Bronchial epithelial cell (primary cell): ENCODE measurements at places on chromosomes 11 and 22.

- DNase-seq: no peak
Observed at GRCh38 chr11:122042981-122043380, 73.0 kb downstream of the BLID start.

- DNase-seq: peak; percentile 75
Observed at GRCh38 chr22:46256358-46256958, 6.4 kb upstream of the CDPF1 start.

- no peak for DNase-seq
Observed at GRCh38 chr11:27041141-27041899, 705 bp downstream of the BBOX1 start.

DNA sequence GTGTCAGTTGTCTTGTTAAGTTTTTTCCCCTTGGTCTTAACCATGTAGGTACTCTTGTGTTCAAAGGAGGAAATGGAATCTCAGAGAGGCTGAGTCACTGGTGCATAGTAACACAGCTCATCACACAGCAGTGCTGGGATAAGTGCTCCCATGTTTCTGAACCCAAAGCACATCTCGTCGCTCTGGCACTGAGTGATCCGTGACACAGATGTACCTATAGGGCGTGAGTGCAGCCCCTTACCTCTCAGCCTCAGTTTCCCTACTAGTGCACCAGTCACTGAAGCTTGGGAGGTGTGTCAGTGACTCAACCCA lies 234.0 kb downstream of the ST3GAL4 start:
- peak; percentile 23 for DNase-seq

GRCh38 chr11:62889126-62889483 lies 8.4 kb downstream of the SLC3A2 start:
- no peak for DNase-seq

GRCh38 chr11:33980897-33981296 lies 70.6 kb upstream of the CAPRIN1 start:
- DNase-seq: peak; percentile 27

DNA sequence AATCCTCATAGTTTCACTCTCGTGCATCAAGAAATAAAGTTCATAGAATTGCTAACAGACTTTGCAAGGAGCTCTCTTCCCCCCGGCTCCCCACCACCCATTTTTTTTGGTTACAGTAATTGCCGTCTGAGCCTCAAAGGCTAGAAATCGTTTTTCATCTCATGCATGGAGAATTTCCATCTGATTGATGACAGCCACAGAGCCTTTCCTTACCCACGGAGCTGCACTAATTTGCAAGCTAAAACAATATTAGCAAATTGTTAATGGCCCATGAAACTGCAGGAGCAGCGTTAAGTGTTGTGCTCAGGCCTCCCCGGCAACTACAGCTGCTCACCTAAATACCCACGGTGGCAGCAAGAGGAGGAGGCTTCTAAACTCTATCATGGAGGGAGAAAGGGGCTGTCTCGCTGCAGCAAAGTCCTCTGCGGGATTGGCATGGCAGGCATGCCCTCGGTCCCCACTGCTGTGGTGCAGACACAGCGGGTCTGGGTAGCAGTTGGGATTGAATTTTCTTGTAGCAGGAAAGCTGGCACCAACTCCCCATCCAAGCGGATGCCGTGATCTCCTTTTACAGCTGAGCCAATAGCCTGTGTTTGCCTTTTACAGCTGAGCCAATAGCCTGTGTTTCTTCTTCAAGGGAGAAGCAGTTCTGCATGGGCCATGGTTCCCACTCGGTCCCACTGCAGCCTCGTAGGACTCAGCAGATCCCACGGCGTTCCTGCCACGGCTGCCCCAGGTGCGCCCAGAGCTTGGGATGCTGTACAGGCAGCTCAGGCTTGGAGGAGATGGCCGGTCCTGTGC lies 412.3 kb downstream of the BRD1 start:
- no peak for DNase-seq

- no peak for DNase-seq
Observed at GRCh38 chr11:61683961-61684869, 4.0 kb downstream of the DAGLA start.

DNA sequence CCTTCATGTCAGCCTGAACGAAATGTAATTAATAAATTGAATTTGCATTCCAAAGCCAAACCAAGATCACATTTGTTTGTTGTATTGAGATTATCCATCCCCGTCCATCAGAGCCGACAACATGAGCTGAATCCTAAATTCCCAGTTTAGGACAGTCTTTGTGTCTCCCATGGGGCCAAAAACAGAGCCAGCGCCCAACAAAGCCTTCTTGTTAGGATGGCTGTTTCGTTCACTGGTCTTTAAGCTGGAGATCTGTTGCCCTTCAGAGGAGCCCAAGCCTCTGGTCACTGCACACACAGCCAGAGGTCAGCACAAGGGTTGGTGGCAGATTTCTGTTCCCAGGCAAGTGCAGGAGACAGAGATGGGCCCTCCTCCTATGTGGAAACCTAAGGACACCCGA lies 25.8 kb downstream of the DSCAML1 start:
- DNase-seq: no peak

DNA sequence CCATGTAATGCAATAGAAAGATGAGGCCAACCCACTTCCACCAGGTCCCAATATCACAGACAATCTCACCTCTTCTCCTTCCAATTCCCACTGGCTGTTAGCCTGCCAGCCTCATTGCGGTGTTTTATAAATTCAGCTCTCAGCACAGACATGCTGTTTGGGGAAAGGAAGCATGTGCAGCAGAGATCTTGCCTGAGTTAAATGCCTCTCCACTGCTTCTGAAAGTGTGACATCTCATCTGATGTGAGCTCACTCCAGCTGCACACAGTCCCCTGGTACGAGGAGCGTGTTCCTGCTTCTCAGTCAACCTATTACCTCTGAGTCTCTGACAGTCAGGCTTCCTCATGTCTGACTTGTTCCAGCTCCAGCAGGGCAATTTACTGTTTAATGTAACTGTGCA lies 122.7 kb upstream of the GUCY1A2 start:
- no peak for DNase-seq
